ENCODE measurements at places on chromosomes 7 and 10.

DNA sequence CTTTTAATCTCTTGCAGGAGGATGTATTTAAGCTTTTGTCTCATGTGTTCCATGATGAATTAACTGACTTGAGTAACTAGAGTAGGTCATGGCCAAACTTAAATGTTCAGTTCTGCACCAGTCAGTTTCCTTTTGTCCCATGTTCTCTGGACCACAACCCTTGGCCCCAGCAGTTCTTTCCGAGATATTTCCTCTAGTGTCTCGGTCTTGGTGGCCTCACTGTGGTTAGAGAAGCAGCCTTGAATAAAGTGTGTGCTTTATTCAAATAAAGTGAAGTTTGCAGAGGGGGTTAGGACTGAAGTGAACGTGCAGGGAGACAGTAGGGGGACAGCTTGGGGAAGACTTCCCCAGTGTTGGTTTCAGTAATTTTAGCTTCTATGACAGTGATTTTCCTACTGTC is 9.3 kb downstream of the ZNF212 start:
- no peak for DNase-seq

DNA sequence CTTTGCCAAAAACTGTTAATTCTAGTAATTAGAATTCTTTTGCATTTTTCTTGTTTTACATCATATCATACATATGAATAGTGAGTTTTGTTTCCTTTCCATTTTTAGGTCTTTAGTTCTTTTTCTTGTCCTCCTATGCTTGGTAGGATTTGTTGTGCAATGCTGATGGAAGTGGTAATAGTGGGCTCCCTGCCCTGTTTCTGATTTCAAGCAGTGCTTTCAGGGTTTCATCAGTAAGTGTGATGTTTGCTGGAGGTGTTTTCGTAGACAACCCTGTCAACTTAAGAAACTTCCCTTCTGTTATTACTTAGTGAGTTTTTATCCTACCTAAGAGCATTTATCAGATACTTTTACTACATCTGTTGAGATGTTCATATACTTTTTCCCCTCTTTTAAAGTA is 50.5 kb downstream of the CSGALNACT2 start:
- no peak for DNase-seq

DNA sequence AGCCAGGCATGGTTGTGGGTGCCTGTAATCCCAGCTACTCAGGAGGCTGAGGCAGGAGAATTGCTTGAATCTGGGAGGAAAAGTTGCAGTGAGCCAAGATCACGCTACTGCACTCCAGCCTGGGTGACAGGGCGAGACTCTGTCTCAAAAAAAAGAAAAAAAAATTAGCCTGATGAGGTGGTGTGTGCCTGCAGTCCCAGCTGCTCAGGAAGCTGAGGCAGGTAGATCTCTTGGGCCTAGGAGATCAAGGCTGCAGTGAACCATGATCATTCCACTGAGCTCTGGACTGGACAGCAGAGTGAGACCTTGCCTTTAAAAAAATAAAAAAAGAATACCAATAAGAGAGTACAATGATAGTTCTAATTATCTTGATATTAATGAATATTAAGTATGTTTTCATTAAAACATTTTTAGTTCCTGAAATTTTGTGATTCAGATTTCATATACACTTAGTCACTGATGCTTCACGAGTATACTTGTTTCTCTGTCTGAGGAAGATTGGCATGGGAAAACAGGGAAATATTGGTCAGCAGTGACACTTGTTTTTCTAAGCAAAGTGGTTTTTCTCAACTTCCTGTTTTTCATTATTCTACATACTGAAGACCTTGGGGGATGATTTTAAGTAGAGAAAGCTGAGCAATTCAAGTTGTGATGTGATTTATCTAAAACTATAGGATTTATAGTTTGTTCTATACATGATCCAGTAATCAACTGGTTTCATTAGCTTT is 76.8 kb downstream of the ADK start:
- no peak for DNase-seq

DNA sequence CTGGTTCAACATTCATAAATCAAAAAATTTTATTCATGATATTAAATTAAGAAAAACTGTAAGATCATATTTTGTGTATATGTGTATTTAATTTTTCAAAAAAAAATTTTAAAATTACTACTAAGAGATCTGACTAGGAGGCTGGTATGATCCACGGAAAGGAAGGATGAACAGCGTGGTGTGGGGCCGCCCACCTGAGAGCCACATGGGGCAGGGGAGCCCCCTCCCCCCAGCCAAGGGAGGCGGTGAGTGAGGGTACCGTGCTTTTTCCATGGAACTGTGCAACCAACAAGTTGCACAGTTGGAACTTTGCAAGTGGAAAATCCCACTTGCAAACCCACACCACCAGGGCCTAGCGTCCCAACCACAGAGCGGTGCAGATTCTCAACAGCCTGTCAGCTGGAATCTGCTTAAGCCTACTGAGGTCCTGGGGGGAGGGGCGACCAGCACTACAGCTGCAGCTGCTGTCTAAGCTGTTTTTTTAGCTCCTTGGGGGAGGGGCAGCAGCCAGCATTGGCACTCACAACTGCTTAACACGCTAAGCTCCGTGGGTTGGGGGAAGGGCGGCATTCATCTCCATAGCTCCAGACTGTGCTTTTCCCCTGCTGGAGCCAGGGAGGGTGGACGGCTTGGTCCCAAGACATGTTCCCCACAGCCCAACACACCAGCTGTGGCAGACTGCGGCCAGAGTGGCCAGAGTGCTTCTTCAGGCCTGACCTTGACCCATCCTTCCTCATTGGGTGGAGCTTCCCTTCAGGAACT is 94.2 kb upstream of the IGFBP3 start:
- DNase-seq: no peak

GRCh38 chr7:150753826-150754603 is 16.8 kb downstream of the GIMAP5 start:
- DNase-seq: no peak

GRCh38 chr10:70673043-70673928 is 980 bp downstream of the ADAMTS14 start:
- no peak for DNase-seq

DNA sequence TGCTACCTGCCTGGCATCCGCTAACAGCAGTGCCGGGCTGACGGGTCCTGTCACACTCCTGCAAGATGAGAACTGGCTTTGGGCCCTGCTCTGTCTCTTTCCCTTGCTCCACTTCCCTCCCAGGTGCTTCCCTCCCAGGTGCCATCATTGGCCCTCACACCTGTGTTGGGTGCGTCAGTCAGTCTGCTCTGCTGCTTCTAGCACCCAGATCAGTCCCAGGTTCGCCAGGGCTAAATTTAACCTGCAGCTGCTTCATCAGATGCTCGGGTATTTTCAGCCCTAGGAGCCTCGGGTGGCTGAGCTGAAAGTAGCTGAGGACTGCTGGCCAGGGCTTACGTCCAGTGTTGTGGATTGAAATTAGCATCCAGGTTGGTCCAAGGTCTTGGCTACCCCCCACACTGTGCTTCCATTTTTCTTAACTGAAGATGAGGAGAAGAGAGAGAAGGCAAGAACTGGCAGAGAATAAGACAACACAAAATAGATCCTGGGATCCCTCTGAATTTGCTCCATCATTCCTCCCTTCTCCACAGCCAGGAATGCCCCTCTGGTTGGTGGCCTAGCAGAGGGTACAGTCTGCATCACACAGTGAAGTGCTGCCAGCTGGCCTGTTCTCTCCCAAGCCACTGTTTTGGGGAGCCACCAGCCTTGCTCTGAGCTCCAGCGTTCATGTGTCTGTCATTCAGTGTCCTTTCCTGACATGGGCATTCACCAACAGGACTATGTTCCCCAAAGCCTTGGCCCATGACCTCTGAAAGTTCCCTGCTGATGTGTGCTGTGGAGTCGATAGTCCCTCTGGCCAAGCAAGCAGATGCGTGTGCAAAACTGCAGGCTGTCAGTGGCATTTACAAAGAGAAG is 65.9 kb upstream of the SYPL1 start:
- DNase-seq: no peak

- no peak for DNase-seq
Measured at GRCh38 chr7:98368716-98369115, 32.2 kb downstream of the BAIAP2L1 start.

DNA sequence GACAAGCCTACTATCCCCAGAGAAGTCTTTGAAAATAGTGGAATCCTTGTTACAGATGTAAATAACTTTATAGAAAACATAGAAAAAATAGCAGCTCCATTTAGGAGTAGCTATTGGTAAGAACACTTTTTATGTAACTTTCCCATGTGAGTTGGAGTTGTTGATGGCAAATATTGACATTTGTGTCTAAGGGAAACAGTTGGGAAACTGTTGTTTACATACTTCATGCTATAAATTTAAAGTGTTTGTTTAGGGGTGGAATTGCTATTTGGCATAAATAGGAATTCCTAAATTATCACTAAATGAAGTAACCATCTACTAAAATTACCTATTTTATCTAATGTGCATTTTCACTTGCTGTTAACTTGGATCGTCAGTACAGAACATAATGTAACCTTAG is 50.7 kb downstream of the GDI2 start:
- no peak for DNase-seq

- no peak for DNase-seq
Measured at GRCh38 chr7:10034843-10035556, 938.7 kb upstream of the PHF14 start.

DNA sequence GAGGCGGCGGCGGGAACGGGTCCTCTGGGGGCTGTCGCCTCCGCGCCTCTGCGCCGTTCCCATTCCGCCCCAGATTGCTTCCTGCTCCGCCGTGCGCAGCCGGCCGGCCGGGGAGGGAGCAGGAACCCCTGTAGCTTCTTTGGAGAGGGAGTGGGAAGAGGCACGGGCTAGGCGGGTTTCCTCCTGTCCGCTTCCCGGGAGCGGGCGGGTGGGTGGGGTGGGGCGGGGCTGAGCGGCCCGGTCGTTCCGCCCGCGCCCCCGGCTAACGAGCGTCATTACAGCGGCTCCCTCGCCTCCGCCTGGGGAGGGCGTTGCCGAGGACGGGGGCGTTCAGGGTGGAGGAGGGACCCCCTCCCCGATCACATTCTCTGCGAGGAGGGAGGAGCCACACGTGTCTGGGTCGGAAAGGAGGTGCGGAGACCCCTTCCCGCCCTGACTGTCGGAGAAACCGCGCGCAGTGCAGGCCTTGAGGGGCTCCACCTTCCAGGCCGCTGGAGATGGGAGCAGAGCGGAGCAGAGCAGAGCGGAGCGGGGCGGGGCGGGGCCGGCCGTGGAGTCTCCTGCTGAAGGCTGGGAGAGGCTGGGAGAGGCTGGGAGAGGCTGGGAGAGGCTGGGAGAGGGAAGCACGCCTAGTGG is 39.7 kb downstream of the AGAP3 start:
- no peak for DNase-seq

GRCh38 chr7:5681979-5682546 is 99.4 kb downstream of the RNF216 start:
- peak; percentile 45 for DNase-seq

DNA sequence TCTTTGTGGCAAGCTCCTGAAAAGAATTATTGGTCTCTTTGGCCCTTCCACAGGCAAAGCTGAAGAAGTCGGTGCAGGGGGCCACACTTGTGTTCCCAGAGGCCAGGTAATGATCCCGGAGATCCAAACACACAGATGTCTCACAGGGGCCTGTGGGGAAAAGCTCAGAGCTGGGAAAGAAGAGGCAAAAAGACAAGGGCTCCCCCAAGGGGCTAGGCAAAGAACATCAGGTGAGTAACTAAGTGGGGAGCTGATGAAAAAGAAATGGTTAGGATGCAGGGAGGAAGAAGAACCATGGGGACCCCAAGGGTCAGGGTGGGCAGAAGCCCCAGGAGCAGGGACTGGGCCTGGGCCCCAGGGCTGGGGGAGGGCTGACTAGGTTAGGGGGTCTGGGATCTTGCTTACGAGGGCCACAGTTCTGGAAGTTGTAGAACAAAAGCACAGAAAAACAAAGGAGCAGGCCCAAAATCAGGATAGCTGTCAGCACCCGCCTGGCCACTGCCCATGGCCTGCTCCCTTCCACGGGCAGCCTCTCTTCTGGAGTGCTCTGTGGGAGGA is 1.1 kb downstream of the KEL start:
- no peak for DNase-seq

GRCh38 chr10:944034-944831 is 12.7 kb upstream of the LARP4B start:
- DNase-seq: peak; percentile 61

- no peak for DNase-seq
Measured at GRCh38 chr7:30873207-30873606, 38.4 kb upstream of the AQP1 start.

GRCh38 chr10:63129888-63130287 is 3.2 kb upstream of the NRBF2 start:
- DNase-seq: no peak

All from activated naive CD4-positive, alpha-beta T cell treated with anti-CD3 and anti-CD28 coated beads, Interleukin-2, amount 10 ng/mL, durations not matched to agents 7 days and 5 days (primary cell).